ENCODE measurements at places on chromosomes 2 and 18. TPM values are rescaled to one million over a fixed set of nuclear protein-coding genes. Genes with fewer than 3 reads are reported as not detected.

GRCh38 chr2:170271340-170271739, 93.4 kb downstream of the MYO3B start:
- H3K4me3 ChIP-seq: no peak overlapping the region
- peaks cover 5% of the 10 kb centered on the region for H3K27me3 ChIP-seq
- no peak overlapping the region for H3K27ac ChIP-seq
- no peak for DNase-seq
- no peaks in the 10 kb centered on the region for H3K4me1 ChIP-seq

Gene TLX2
- total RNA-seq: 0.18 TPM

- no peak overlapping the region for H3K27ac ChIP-seq
- H3K4me3 ChIP-seq: no peak overlapping the region
- no peak for DNase-seq
- H3K4me1 ChIP-seq: peaks cover 8% of the 10 kb centered on the region
Measured at GRCh38 chr2:145744541-145745386, 1224.8 kb upstream of the ZEB2 start.

GRCh38 chr2:39849064-39849463, 70.0 kb upstream of the THUMPD2 start:
- no peak for DNase-seq
- H3K27ac ChIP-seq: no peak overlapping the region
- no peak overlapping the region for H3K4me3 ChIP-seq
- H3K36me3 ChIP-seq: no peaks in the 10 kb centered on the region
- H3K4me1 ChIP-seq: peaks cover 13% of the 10 kb centered on the region
- H3K27me3 ChIP-seq: no peaks in the 10 kb centered on the region

Gene ZNG1B
- 45.7 TPM for total RNA-seq

GRCh38 chr18:76450452-76451395, 44.3 kb downstream of the ZNF516 start:
- no peaks in the 10 kb centered on the region for H3K27me3 ChIP-seq
- no peaks in the 10 kb centered on the region for H3K36me3 ChIP-seq
- H3K4me1 ChIP-seq: peaks cover 90% of the 10 kb centered on the region
- peak; percentile 50 for DNase-seq
- peak overlapping the region; percentile 71 for H3K4me3 ChIP-seq

DNA sequence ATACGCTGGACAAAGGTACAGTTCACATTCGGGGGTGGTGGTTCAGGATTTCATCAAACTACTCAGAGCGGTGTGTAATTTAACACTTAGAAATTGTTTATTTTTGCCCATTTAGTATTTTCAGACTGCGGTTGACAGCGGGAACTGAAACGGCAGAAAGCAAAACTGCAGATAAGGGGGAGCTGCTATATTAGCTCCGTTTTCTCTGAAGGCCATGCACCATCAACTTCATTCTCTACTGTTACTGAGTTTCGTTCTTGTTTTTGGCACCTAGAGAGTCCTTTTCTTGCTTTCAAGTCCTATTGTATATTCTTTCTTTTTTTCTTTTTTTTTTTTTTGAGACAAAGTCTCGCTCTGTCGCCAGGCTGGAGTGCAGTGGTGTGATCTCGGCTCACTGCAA, 121.5 kb upstream of the SP3 start:
- H3K27ac ChIP-seq: no peak overlapping the region
- no peak overlapping the region for H3K4me3 ChIP-seq
- H3K4me1 ChIP-seq: peaks cover 3% of the 10 kb centered on the region
- no peak for DNase-seq

All from mesothelial cell of epicardium (in vitro differentiated cells).